ENCODE measurements at places on chromosomes 11 and 22.

DNA sequence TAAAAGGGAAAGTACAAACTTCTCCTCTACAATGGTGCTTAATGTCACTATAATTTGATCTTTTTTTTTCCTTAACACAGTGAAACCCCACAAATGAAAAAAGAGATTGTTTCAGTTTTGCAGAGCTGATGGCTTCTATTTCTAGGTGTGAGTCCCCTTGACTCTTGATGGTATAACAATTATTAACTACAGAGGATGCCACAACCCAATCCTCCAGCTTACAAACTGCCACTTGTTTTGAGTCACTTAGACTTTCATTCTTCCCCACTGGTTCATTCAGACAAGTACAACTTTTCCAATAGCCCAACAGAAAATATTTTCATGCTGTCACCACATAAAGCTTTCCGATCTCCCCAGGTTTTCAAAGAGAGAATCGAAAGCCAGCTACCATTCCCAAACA is 812.2 kb downstream of the LRRC4C start:
- DNase-seq: no peak

- DNase-seq: no peak
Observed at GRCh38 chr11:28048812-28049211, 59.1 kb downstream of the KIF18A start.

DNA sequence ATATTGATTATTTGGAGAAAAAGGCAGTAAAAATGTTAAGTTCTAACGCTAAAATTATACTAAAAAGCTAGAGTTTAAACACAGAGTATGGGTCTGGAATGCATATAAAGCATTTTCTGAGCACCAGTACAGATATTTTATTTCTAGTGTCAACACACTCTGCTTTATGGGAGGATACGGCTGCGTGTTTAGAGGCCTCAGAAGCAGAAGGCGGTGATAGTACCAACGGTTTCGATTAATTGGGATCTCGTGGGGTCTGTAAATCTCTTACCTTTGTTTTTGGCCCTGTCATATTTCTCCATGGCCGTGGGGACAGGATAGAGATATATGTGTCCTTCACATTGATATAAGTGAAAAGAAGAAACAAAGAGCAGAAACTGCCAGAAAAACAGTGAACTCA is 206.8 kb upstream of the NTM start:
- DNase-seq: no peak

DNA sequence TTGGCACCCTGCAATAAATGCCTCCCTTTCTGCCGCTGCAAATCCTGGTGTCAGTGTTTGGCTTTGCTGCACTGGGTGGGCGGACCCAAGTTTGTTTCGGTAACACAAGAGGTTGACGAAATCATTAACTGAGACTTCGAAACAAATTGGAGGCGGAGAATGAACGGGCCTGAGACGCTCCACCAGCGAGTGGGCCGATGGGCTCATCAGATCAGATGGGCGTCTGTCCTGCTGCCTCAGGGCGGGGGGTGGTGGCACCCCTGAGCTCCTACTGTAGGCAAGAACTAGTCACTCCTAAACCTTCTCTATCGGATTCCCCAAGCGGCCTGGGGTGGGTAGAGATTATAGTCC is 918 bp upstream of the CAPN5 start:
- DNase-seq: no peak

DNA sequence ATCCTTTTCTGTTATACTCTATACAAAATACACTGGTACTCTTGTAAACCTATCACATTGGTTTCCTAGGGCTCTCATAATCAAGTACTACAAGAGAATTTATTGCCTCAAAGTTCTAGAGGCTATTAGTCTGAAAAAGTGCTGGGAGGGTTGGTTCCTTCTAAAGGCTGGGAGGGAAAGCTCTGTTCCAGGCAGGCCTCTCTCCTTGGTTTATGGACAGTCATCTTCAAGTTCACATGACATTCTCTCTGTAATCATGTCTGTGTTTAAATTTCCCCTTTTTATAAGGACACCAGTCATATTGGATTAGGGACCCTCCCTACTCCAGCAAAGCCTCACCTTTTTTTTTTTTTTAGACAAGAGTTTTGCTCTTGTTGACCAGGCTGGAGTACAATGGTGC is 9.1 kb downstream of the SLC36A4 start:
- no peak for DNase-seq

DNA sequence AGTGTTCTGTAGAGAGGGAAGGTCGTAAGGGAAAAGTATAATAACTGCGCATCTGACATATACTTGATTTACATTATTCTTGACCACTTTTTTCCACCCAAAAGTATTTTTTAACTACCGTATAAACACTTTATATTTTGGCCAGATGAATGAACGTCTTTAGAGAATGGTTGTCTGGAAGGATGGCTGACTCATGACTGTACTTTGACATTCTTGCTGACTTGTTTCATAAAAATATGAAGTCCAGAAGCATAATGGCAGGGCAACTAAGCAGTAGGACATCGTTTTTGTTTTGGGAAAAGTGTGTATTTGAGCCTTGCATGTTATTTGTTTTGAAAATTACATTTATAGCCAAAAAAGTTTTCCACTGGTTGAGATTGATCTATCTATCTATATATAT is 110.0 kb downstream of the OSBP2 start:
- DNase-seq: peak; percentile 22

- DNase-seq: peak; percentile 52
Observed at GRCh38 chr11:5712507-5712906, 22.9 kb downstream of the TRIM22 start.

- no peak for DNase-seq
Observed at GRCh38 chr22:28283068-28283654, 364.1 kb upstream of the PITPNB start.

GRCh38 chr11:97794876-97795275 is 1225.9 kb upstream of the CNTN5 start:
- no peak for DNase-seq

DNA sequence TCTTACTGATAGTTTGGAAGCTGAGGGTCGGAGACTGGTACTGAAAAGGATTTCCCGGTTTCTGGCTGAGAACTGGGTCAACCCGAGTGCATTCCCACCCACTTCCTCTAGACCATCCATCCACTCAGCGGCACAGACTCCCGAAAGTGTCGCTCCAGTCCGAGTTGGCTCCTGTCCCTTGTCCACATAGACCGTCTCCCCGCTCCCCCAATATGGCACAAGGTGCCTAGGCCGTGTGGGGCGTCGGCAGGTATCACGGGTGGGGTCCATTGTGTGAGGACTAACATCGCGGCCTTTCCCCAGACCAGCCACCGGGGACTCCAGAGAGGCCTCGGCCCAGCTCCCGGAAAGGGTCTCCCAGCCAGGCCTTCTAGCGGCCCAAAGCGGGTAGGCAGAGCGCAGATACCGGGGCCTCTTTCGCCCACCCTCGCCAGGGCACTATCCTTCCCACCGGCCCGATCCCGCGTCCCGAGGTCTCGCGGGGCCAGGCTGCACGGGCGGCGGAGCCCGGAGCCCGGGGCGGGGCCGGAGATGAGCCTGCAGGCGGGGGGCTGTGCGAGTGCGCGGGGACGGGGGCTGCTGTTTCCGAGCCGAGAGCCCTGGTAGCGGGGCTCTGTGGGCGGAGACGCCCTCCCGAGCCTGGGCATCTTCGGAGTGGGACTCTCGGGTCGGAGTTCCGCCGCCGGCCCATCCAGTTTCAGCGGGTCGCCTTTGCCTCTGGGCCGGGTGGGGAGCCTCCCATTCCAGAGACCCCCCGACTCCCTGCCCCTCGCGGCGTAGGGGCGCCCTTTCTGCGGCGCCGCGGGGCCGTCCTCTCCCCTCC is 21.1 kb downstream of the SERPINH1 start:
- peak; percentile 60 for DNase-seq

DNA sequence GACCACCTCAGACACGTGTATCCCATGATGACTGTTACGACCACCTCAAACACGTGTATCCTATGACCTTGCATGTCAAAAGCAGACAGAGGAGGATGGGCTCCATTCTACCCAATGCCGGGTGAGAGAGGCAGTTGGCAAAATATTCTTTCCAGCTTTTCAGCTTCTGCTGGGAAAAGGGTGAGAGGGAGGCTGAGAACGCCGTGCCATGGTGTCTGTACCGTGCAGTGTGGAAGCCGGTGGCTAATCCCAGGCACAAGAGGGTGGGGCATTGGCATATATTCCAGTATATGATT is 1478.4 kb downstream of the TBC1D22A start:
- no peak for DNase-seq

- no peak for DNase-seq
Observed at GRCh38 chr22:19678949-19679521, 35.3 kb upstream of the SEPTIN5 start.

- DNase-seq: no peak
Observed at GRCh38 chr11:78208257-78209165, 19.8 kb downstream of the USP35 start.

- no peak for DNase-seq
Observed at GRCh38 chr11:95585069-95585751, 204.4 kb downstream of the FAM76B start.

GRCh38 chr11:120801801-120802689 is 221.9 kb upstream of the TBCEL start:
- DNase-seq: peak; percentile 76

GRCh38 chr22:28896611-28897010 is 13.2 kb downstream of the ZNRF3 start:
- DNase-seq: peak; percentile 7

DNA sequence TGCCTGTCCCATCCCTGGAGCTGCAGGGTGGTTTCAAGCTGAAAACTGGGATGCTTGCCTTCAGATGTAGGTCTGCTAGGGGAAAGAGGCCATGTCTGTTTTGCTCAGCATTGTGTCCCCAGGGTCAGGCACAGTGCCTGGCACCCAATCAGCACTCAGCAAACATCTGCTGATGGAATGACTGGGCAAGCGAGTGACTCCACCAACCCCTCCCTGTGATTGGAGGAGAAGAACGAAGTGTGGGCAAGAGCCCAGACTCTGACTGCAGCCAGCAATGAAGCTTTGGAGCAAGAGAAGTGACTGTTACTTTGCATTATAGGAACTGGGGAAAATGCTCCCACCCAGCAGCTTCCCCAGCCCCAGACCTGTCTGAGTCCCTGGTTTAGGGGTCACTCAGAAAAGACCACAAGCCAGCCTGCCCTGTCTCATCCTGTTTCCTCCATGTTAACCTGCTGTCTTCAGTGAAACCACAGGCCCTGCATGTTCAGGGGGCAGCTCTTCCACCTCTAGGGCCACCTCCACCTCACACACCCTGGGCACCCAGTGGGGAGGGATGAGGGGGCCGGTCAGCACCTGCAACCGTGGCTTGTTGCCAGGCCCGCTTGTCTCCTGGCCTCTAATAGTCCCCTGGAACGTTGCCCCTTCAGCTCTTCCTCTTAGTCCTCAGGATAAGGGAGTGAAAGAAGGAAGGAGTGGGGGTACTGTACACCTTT is 147.4 kb downstream of the TRIM29 start:
- DNase-seq: no peak

GRCh38 chr11:38384568-38384967 is 1786.5 kb upstream of the RAG2 start:
- peak; percentile 85 for DNase-seq

DNA sequence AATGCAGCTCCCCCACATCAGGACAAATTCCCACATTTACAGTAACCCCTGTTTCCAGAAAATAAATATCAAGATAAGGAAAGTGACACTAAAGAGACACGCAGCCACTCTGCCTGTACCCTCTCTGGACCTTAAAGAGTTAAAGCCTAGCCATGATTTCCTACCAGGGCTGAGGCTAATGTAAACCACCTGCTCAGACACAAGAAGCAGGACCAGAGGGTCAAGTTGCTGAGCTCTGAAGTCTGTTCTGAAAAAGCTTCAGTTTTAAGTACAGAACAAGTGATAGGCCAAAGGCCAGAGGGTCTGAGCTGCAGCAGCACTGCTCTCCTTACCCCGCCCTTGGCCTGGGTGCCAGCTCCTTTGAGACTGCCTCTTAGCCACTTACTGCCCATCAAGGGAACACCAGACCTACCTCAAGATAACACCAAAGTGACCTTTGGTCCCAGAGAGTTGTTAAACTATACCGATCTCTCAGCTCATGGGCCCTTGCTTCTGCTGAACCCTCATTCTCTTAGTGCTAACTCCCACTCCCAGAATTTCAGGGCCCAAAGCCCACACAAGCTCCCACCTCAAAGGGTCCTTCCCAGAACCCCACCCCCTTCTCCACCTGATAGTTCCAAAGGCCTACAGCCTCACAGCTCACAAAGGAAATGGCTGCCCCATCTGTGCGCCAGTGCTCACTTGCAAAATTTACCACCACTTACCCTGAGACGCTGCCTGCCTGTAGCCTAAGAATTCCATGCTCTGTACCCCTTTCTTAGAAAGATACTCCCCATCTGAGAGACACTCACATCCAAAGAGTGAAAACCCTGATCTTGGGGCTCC is 40.5 kb downstream of the IL18BP start:
- DNase-seq: no peak

DNA sequence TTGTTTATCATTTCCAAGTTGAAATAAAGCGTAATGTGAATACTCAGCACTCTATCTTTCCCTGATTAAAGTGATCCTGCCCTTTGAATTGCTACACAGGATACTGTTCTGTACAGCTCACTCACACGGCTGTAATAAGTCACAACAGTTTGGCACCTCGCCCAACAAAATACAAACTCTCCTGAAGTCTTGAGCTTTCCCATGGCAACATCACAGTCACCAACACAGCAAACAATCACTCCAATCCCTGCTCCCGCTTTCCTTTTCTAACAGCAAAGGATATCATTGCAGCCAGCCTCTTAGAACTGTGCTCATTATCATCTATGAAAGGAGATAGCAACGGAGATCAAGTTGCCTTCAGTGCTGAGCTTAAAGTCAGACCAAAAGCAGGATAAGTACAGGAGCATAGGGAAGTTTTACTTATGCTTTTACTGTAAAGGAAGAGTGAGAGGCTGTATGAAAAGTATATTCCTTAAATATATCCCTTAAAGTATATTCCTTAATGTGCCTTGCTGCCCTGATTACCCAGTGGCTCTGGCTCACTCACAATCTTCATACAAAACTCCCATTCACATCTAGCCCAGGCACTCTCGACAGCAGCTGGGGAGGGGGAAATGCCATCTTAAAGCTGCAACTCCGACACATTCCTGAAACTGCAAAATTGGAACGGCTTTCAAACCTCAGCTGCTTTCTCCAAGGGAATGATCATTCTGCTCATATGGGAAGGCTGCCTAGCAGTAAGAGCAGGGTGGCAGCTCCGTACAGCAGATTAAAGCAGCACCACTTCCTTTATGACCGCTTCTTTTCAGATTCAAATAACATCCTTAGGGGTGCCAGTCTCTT is 35.8 kb downstream of the MAML2 start:
- peak; percentile 100 for DNase-seq

- DNase-seq: peak; percentile 40
Observed at GRCh38 chr11:64650923-64651523, 60.0 kb downstream of the SLC22A12 start.

Data from PC-3 (cell line).